NCI-H460 (cell line): ENCODE measurements at places on chromosomes 4 and X. TPM values are rescaled to one million over a fixed set of nuclear protein-coding genes. Genes with fewer than 3 reads are reported as not detected.

RENBP gene
- 0.66 and 0.87 TPM in 2 replicates for total RNA-seq

UBE2K gene
- 29.3 and 33.4 TPM in 2 replicates for total RNA-seq

LRIT3 gene
- total RNA-seq, result not detected in 2 replicates

EIF1AX gene
- total RNA-seq, result 97.2 and 118 TPM in 2 replicates

DCAF4L1 gene
- 0.40 and 0.50 TPM in 2 replicates for total RNA-seq

AMTN gene
- total RNA-seq, result not detected in 2 replicates

SRPK3 gene
- 0.12 and 0.17 TPM in 2 replicates for total RNA-seq

F8A2 gene
- total RNA-seq, result not detected in 2 replicates

SOD3 gene
- total RNA-seq, result not detected in 2 replicates

VEGFD gene
- 2.3 and 2.9 TPM in 2 replicates for total RNA-seq

CRLF2 gene
- 4.7 and 5.7 TPM in 2 replicates for total RNA-seq

NDP gene
- not detected in 2 replicates for total RNA-seq

CXCL8 gene
- 1,552 and 1,559 TPM in 2 replicates for total RNA-seq

LANCL3 gene
- total RNA-seq, result 0.02 TPM in 1 of 2 replicates, not detected in the other

NUDT10 gene
- total RNA-seq, result 0.50 and 0.81 TPM in 2 replicates

GAGE1 gene
- not detected in 2 replicates for total RNA-seq

EOLA2 gene
- total RNA-seq, result 28.5 and 37.4 TPM in 2 replicates

BMP3 gene
- not detected in 2 replicates for total RNA-seq
